CD4-positive, alpha-beta T cell treated with Interleukin-12 subunit alpha and Interleukin-12 subunit beta, for 1 hour (primary cell): ENCODE measurements at places on chromosomes 2 and 18.
A peak's percentile ranks its signal among the peaks of the same experiment; 100 is the strongest.

GRCh38 chr2:160275656-160276055 lies 75.6 kb upstream of the ITGB6 start:
- DNase-seq: no peak

- no peak for DNase-seq
Measured at GRCh38 chr2:82257796-82258555, 1953.4 kb upstream of the LRRTM1 start.

DNA sequence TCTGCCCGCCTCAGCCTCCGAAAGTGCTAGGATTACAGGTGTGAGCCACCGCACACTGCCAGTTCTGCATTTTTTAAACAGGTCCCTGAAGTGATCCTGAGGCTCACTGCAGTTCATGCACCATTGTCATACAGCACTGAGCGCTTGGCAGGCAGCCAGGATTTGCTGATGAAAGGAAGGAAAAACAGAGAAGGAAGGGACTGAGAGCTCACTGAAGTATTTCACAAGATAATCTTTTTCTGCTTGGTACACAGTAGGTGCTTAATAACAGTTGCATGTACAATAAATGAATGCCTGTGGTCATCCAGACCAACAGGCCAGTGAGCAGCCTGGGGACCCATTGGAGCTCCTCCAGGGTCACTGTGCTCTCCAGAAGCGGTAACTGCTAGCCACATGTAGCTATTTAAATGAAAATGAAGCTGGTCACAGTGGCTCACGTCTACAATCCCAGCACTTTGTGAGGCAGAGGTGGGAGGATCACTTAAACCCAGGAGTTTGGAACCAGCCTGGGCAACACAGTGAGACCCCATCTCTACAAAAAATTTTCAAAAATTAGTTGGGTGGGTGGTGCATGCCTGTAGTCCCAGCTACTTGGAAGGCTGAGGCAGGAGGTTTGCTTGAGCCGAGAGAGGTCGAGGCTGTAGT lies 33.1 kb upstream of the SMAD7 start:
- no peak for DNase-seq

DNA sequence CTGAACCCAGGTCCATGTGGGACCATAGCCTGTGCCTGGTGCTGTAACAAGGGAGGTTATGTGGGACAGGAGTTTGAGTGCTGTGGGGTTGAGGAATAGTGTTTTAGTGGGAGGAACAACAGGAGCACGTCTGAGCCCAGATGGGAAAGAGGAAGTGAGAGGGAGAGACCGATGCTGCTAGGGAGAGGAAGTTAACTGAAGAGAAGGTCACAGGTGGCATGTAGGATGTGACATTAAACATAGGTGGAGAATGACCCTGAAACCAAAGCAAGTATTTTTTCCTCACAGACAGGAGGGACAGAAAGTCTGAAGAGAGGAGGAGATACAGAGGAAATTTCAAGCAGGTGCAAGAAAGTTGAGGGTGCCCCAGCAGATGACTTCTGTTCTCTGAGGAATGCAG lies 87.8 kb downstream of the ACOXL start:
- DNase-seq: no peak

GRCh38 chr2:3105814-3106569 lies 271.6 kb downstream of the EIPR1 start:
- no peak for DNase-seq

GRCh38 chr2:120238728-120239487 lies 13.7 kb upstream of the RALB start:
- DNase-seq: no peak

DNA sequence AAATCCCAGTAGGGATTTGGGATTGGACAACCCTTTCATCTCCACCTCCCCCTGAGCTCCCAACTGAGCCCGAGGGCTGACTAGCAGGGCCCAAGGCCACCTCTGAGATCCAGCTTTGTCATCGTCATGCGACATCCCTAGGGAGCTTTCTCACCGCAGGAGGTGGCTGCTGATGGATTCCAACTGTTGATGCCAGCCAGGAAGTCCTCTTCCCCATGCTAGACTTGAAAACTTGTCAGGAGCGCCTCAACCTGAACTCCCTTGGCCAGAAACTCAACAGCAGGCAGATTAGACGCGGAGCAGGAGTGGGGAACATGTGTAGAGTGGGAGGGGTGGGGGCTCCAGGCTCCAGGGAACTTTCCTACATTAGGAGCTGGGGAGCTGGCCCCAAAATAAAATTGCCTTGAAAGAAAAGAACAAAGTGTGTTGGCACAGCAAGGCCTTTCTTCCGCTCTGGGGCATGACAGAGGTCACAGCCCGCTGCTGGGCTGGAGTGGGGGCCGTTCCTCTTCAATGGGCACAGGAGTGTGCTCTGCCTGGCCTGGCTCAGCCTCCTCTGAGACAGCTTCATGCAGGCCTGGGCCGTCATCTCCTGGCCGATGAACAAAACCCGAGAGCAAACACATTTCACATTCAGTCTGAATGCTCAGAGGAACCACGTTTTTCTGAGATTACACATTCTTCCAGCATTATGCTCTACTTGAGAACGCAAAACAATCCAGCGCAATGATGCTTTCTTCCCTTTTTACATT lies 34.5 kb downstream of the EMILIN2 start:
- no peak for DNase-seq

DNA sequence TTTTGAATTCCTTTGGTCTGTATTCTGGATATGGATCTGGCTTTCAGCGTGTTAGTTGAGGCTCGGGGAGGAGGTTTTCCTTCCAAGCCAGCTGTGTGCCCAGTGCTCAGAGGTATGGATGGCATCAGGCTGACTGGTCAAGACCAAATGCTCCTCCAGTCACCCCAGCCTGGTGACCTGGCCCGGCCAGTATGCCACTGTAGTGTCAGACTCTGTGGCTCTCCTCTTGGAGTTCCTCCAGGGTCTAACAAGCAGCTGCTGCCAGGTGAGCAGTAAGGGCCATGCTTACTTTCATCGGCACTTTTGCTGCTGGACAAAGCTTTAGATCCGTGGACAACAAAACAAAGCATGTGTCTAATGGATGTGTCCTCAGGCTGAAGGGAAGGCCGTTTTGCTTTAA lies 44.1 kb downstream of the CABLES1 start:
- DNase-seq: no peak

- DNase-seq: no peak
Measured at GRCh38 chr2:415986-416610, 128.2 kb upstream of the ALKAL2 start.

GRCh38 chr2:16405551-16405950 lies 260.1 kb downstream of the CYRIA start:
- no peak for DNase-seq

- DNase-seq: no peak
Measured at GRCh38 chr2:137369106-137369505, 595.2 kb upstream of the HNMT start.

DNA sequence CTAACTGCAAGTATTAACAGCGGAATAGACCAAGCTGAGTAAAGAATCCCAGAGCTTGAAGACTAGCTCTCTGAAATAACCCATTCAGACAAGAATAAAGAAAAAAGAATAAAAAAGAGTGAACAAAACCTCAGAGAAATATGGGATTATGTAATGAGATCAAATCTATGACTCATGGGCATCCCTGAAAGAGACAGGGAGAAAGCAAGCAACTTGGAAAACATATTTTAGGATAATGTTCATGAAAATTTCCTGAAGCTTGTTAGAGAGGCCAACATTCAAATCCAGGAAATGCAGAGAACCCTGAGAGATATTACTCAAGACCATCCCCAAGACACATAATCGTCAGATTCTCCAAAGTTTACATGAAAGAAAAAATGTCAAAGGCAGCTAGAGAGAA lies 17.3 kb downstream of the PFN4 start:
- no peak for DNase-seq

- DNase-seq: no peak
Measured at GRCh38 chr2:19439081-19439480, 80.7 kb upstream of the OSR1 start.

GRCh38 chr2:27956888-27957287 lies 66.4 kb downstream of the BABAM2 start:
- DNase-seq: no peak

GRCh38 chr2:48343571-48344440 lies 186.1 kb upstream of the STON1 start:
- peak; percentile 69 for DNase-seq

GRCh38 chr18:70292628-70293027 lies 3.8 kb downstream of the SOCS6 start:
- DNase-seq: no peak

DNA sequence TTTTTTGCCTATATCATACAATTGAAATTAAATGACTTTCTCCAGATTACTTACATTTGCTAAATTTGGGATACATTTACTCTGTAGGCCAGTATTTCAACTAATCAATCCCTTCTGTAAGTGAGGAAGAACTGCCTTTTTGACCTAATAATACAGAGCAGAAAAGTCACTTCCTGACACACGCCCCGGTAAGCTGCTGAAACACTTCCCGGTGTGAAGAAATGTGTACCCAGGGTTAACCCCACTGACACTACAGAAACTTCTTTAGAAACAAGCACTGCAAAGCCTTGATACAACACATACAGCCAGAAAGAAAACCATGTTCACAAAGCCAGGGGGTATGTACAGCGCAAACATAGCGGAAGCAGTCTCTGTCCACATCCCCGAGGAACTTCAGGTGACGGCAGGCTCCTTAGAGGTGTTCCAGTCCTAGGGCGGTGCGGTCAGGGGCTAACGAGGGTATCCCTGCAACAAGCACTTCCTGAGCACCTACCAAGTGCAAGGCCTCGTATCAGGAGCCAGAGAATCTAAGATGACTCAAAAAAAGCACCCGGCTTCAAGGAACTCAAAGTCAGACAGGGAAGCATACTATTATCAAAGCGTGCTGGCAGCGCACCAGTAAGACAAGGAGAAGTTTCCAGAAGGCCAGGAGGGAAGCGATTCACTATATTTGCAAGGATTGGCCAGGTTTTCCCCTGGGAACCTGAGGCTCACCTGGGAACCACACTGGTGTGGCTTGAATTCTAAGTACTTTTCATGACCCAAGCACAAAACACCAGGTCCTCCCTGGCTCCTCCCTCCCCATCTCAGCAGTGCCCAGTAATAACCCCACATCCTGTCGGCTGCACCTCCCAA lies 46.6 kb downstream of the ZNF516 start:
- DNase-seq: no peak

DNA sequence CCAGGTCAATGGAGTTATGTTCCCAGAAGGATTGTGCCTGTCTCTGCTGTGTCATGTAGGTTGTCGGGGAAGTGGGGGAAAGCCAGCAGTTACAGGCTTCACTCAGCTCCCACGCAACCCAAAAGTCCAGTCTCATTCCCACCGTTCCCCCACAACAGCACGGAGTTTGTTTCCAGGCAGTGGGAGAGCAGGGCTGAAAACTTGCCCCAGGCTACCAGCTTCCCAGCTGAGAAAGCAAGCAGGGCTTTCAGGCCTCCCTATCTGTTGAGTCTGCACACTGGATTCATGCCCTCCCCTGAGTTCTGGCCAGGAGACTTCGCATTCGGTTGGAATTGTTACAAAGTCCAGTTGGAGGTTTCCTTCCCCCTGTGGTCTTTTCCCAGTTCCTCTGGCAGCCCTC lies 76.3 kb downstream of the TMX3 start:
- DNase-seq: no peak

GRCh38 chr2:202909394-202910192 lies 1.9 kb downstream of the WDR12 start:
- DNase-seq: no peak

DNA sequence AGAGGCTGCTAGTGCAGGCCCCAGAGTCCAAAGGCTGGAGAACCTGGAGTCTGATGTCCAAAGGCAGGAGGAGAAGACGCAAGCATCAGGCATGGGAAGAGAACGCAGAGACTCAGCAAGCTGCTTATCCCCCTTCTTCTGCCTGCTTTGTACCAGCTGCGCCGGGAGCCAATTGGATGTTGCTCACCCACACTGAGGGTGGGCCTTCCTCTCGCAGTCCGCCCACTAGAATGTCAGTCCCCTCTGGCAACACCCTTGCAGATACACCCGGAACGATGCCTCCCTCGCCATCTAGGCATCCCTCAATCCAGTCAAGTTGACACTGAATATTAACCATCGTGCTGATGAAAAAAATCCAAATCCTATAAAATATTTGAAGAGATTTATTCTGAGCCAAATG lies 141.6 kb downstream of the TWIST2 start:
- DNase-seq: no peak

GRCh38 chr2:101610750-101611315 lies 86.7 kb upstream of the MAP4K4 start:
- DNase-seq: no peak

- DNase-seq: no peak
Measured at GRCh38 chr2:19361325-19361990, 3.0 kb upstream of the OSR1 start.

DNA sequence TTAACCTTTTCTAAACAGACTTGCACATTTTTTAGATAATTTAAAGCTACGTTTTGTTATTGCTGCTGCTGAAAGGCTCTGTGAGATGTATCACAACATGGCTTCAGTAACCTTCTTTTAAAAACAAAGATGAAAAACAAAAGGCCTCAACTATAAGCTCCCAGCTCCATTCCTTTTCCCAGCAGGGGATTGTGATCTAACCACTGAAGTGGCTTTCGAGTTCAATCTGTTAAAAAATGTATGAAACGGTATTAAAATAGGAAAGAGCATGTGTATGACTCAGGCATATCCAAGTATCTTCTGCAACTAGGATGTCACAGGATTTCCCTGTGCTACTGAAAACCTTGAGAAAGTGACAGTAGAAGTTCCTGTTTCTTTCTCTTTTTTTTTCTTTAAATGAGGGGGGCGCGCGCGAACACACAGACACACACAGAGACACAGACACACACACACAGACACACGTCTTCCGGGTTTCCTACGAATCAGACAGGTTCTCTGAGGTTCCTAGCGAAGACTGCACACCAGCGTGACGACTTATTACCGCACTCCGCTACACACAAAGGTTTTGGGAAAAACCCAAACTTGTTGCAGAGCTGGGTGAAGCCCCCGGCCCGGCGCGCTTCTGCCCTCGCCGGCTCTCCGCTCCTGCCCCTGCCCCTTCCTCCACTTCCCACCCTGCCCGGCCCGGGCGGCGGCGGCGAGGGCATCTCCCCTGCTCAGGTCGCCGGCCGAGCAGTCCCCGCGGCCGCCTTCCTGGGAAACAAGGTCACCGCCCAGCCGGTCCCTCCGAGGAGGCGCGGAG lies 86.8 kb downstream of the RBMS1 start:
- DNase-seq: peak; percentile 87

DNA sequence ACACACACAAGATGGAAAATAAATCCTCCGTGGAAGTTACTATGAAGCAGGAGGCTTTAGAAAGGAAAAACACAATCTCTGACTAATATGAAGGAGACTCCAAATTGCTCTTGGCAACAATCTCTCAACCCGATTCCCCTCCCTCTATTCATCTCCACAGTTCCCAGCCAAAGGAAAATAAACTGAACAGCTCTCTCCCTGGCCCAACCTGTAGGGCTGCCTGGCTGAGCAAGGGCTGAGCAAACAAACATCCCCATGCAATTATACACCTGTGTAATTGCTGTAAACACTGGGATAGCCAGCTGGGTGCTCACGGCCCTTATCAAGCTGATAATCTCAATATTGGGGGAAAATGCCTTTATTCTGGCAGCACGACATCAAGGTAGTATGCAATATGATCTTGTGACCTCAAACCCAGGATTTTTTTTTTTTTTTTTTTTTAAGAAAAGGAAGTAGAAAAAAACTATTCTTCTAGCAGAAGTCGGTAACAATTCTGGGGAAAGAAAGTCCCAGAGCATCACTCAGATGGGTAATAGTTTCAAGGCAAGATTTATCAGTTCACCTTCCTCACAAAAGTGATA lies 203.3 kb upstream of the SMAD2 start:
- no peak for DNase-seq
